Naive B cell (primary cell): ENCODE measurements at places on chromosomes 2 and 18. TPM values are rescaled to one million over a fixed set of nuclear protein-coding genes. Genes with fewer than 3 reads are reported as not detected.

- no peaks in the 10 kb centered on the region for H3K36me3 ChIP-seq
- no peaks in the 10 kb centered on the region for H3K4me1 ChIP-seq
- H3K27ac ChIP-seq, result no peak overlapping the region
- DNase-seq, result no peak
- no peak overlapping the region for H3K4me3 ChIP-seq
Measured at GRCh38 chr18:42514512-42514911, 559.5 kb downstream of the PIK3C3 start.

DNA sequence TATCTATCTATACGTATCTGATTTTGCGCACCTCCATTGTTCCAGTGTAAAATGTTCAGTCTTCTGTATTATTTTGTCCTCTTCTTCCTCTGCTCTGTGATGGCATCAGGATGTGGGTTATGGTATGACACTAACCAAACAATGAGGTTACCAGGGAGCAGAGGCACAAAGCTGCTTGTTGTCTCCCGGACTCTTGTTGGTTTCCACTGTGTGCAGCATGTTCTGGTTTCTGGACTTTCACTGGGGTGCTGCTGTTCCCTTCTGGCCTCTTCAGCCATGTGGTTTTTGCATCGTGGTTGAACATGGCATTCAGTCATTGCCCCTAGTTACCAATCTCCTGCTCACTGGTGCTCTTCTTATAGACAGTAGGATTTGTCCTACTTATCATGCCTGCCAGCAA is 665.9 kb downstream of the CBLN2 start:
- H3K27me3 ChIP-seq, result no peaks in the 10 kb centered on the region
- H3K36me3 ChIP-seq, result no peaks in the 10 kb centered on the region

DNA sequence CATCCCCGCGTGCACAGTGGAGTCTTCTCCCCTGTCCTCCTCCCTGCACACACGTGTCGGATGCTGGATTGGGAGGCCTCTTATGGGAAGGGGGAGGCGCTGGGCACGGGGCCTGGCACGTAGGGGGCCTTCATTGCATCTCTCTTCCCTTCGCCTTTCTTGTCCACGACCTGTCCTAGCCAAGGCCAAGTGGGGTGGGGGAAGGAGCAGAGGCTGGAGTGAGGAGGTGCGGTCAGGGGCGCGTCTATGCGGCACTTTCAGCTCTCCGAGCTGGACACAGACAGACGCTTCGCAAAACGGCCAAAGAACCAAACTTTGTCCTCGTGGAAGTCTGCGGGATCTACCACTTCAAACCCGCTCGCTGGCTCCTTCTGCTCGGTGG is 13.4 kb downstream of the ALPG start:
- H3K27me3 ChIP-seq, result peaks cover 61% of the 10 kb centered on the region
- H3K4me3 ChIP-seq, result peak overlapping the region; percentile 53
- H3K27ac ChIP-seq, result no peak overlapping the region
- H3K4me1 ChIP-seq, result peaks cover 13% of the 10 kb centered on the region

DNA sequence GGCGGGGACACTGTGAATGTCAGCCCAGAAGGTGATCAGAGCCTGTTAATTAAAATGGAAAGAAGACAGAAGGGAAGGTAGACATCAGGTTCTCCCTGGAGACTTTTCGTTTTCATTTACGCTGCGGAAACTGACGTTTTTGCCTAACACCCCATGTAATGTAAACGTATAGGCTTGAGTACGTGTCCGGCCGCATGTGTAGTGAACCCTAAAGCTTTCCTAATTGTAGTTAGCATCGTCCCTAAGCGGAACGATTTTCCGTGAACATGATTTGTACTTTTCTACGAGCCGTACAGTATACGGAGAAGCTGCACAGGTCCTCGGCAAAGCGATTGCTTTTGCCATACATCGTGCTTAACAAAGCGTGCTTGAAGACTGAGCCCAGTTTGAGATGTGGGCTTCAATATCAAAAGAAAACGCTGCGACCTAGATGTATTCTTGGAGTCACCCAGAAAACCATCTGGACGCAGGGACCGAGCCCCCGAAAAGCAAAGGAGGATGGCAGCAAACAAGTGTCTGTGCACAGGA is 284 bp downstream of the TIMM21 start:
- H3K4me3 ChIP-seq, result peak overlapping the region; percentile 99
- no peak for DNase-seq
- no peaks in the 10 kb centered on the region for H3K27me3 ChIP-seq
- peaks cover 42% of the 10 kb centered on the region for H3K4me1 ChIP-seq
- peak overlapping the region; percentile 98 for H3K27ac ChIP-seq

OTOS gene
- polyA plus RNA-seq, result not detected

DNAJC5G gene
- not detected for polyA plus RNA-seq

GATA6 gene
- polyA plus RNA-seq, result not detected
